SK-MEL-5 (cell line): ENCODE measurements at places on chromosomes 16 and 17. TPM values are rescaled to one million over a fixed set of nuclear protein-coding genes. Genes with fewer than 3 reads are reported as not detected.
A peak's percentile ranks its signal among the peaks of the same experiment; 100 is the strongest.

PRSS21 gene
- not detected in 2 replicates for total RNA-seq

HASPIN gene
- total RNA-seq, result 9.0 and 9.3 TPM in 2 replicates

ZNF469 gene
- total RNA-seq, result not detected in 2 replicates

CCDC154 gene
- total RNA-seq, result 0.40 and 1.0 TPM in 2 replicates

PTGES3L gene
- total RNA-seq, result 0.42 TPM in 1 of 2 replicates, not detected in the other

GRCh38 chr17:17983376-17983775, 10.7 kb downstream of the DRC3 start:
- DNase-seq, result no peak

DNA sequence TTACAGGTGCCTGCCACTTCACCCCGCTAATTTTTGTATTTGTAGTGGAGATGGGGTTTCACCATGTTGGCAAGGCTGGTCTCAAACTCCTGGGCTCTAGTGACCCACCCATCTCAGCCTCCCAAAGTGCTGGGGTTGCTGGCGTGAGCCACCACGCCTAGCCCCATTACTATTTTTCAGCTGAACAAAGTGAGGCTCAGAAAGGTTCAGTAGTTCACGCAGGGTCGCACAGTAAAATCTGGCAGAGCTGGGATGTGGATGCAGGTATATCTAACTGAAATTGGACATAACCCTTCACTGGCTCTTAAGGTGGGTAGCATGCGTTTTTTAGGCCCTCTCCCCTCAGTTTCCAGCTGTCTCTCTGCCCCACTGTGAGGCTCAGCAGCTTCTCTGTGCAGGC, 7.2 kb downstream of the AQP8 start:
- DNase-seq, result no peak

- no peak for DNase-seq
Observed at GRCh38 chr17:29948448-29949215, 7.2 kb downstream of the EFCAB5 start.

DNA sequence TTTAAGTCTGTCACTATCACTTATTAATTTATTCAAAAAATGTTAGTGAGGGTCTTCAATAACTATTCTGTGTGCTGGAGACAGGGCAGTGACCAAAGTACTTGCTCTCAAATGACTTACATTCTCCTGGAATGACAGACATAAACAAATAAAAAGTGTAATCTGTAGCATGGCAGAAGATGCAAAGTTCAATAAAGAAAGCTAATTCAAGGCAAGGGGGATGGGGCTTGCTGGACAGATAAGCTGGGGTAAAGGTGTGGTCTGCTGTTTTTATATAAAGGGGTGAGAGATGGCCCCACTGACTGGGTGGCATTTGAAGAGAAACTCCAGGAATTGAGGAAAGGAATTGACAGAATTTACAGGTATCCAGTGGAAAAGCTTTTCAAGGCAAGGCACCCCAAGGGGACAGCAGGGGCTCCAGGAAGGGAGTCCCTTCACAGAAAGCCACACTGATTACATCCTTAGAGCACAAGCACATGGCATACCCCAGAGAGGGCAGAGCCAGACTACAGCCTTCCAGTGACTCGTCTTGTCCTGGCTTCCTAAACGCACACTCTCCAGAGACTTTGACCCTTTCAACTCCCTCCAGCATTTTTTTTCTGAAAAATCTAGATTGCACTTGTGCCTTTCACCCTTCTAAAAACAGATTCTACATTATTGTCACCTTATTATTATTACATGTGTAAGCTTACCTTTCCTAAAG, 123.7 kb upstream of the HS3ST3A1 start:
- no peak for DNase-seq

GRCh38 chr16:57623251-57624043, 5.0 kb upstream of the ADGRG1 start:
- peak; percentile 97 for DNase-seq

GRCh38 chr17:13031718-13032350, 14.0 kb upstream of the ELAC2 start:
- DNase-seq, result peak; percentile 70

DNA sequence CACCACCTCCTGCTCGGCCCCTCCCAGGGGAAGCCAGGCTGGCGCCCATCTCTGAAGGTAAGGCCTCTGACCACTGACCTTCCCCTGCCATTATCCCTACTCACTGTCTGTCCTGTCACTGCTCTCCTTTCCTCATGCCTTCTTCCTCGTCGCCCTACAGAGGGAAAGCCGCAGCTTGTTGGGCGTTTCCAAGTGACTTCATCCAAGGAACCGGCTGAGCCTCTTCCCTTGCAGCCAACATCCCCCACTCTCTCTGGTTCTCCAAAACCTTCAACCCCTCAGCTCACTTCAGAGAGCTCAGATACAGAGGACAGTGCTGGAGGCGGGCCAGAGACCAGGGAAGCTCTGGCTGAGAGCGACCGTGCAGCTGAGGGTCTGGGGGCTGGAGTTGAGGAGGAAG, 3.0 kb downstream of the COA3 start:
- DNase-seq, result no peak

- no peak for DNase-seq
Observed at GRCh38 chr17:8867361-8867981, at the start of gene PIK3R6. Gene PIK3R6, minus strand, starts transcription at chr17:8867674. Its CDS starts 17,880 bp downstream, at chr17:8849794.

DNA sequence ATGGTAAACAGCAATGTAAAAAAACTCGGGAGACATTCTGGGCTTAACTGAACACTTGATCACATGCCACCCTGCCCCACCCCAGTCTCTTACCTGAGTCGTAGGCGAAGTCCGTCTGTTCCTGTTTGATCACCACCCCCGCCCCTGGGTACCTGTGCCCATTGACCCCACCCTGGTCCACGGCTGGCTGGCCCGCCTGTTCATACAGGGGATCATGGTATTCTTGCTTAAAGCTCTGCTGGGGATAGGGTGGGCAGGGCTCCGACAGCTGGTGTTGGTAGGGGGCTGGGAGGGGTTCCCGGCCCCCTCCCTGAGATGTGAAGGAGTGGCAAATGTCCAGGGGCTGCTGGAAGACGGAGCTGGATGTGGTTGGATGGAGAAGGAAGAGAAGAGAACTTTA, 13.6 kb downstream of the ETV4 start:
- DNase-seq, result no peak

DNA sequence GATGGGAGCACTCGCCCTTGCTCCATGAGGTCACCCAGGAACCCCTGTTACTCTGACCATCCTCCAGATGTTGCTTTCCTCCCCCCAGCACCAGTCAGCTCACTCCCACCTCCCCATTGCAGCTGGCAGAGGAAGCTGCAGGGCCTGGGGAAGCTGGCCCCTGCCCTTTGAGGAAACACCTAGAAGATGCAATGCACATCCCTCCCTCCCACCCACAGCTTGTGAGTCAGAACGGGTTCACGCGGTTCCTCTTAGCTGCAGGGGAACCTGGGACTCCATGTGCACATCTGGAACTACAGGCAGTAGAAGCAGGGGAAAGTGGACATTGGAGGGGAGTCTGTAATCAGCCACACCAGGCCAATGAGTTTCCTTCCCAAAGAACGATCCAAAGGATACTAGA, 96.9 kb downstream of the KATNIP start:
- no peak for DNase-seq

GRCh38 chr16:23254338-23254737, 47.8 kb upstream of the SCNN1B start:
- no peak for DNase-seq

DNA sequence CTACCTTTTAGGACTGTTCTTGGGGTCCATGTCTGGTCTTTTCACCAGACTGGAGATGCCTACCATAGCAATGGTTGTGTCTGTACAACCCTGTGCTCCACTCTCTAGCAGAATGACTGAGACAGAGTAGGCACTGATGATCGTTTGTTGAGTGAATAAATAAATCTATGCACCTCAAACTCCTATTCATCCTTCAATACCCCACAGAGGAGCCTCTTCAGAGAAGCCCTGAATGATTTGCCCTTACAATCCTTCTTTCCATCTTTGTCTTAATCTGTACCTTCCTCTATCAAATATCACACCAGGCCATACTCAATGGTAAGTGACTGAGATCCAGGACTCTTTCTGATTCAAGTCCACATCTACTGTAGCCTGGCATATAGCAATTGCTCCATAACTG, 23.3 kb downstream of the PIMREG start:
- no peak for DNase-seq

DNA sequence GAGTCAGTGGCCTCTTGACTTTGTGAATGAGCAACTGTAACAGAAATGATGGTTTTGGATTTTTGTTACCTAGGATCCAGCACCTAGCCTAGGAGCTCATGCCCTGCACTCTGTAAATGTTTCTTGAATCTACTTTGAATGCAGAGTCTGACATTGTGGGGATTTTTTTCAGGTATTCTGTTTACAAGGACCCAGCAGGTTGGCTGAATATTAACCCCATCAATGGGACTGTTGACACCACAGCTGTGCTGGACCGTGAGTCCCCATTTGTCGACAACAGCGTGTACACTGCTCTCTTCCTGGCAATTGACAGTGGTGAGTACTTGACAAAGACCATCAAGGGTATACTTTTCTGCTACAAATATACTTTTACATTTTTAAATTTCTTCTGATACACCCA, 59.8 kb upstream of the HSBP1 start:
- DNase-seq, result no peak

DNA sequence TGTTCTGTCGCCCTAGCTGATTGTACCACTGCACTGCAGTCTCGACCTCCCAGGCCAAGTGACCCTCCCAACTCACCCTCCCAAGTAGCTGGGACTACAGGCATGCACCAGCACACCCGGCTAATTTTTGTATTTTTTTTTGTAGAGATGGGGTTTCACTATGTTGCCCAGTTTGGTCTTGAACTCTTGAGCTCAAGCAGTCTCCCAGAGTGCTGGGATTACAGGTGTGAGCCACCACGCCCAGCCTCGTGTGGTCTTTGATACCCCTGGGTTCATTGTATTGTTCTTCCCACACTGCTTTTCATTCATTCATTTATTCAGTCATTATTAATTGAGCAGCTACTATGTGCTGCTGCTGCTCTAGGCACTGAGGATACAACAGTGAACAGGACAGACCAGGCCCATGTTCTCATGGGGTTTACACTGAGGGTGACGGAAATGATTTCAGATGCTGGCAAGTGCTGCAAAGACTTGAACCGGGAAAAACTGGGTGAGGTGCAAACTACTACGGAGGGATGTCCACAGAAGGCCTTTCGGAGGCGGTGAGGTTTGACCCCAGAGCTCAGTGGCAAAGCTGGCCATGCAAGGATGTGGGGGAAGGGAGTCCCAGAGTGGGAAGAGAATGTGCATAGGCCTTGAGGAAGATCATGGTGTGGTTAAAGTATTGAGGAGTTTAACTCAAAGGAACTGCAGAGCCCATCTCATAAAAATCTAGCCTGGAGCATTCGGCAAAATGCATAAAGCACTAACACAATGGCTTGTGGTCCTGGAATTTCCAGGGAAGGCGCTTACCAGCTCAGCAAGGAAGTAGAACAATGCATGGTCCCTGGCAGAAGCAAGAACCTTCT, 10.9 kb downstream of the ABCC1 start:
- no peak for DNase-seq

GRCh38 chr17:50834429-50835300, 721 bp upstream of the WFIKKN2 start:
- DNase-seq, result no peak

DNA sequence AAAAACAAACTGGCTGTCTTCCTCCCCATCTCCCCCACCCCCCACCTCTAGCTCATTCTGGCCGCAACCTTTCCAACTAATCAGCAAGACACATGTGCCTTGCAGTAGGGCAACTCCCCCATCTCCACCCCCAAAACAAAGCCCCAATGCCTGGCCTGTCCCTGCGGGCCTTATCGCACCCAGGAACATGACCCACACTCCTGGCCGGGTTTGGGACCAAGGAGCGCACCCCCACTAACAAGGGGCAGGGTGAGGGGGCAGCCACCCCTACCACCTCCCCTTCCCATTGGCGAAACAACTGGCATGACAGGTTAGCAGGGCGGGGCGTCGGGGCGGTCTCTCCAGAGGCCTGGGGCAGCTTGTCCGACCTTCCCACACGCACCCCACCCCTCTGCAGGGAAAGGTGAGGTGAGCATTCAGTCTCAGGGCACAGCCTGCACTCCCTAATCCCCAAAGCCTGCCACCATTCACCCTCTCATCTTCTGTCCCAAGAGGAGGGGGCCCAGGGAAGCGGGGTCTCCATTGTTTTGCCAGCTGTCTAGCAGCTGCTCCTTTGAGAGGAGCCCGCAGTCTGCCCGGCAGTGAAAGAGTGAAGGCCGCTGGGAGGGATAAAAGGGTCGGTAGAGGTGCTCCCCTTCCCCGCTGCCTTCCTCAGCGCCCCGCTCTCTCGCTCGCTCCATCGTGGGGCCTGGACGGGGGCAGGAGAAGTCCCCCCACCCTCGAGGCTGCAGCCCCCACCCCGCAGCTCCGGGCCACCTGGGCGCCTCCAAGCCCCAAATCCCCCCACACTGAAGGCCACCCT, 765 bp downstream of the MYO18A start:
- peak; percentile 42 for DNase-seq

GRCh38 chr17:58576679-58577367, 62.4 kb upstream of the MTMR4 start:
- peak; percentile 50 for DNase-seq

GRCh38 chr17:72393553-72393952, 272.7 kb downstream of the SOX9 start:
- DNase-seq, result no peak

DNA sequence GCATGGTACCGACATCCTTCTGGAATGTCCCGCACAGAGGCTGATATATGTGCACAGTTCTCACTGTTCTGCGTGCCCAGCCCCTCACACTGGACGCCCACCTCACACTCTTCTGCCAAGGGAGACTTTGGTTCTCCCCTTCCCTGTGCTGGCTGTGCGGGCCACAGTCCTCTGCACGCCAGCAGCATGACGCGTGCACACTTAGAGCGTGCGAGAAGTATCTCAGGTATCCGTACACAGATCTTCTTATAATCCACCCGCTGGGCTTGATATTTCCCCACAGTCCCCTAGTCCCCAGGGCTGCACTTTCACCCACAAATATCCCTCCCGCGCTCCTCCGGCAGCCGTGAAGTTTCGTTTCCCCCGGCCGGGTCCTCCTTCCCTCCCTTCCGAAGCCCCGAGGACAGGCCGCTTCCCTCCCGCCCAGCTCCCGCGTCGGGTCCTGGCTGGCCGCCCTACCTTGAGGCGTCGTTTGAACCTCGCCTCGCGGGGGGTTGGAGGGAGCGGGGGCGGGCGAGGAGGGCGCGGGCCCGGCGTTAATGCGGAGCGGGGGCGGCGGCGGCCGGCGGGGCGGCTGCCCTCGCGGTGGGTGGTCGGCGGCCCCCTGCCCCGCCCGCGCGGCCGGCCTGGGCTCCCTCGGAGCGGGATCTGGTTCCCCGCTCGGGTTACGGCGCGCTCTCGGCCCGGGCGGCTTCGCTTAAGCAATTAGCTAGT, 5.0 kb upstream of the FOXF1 start:
- no peak for DNase-seq

DNA sequence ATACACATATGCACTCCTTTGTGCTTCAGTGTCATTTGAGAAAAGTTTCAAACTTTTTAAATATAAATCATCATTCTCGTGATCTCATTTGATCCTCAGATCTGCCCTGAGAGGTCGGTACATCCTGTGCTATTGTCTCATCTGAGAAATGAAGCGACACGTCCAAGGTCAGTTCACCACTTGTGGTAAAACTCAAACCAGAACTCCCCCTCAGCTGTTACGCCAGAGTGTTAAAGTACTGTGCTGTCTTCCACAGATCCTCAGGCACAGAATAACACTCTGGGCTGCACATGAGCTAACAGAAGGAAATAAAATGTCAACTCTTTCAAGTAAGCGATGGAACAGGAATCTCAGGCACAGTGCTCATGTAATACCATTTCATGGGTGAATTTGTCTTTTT, 31.4 kb downstream of the ANKFN1 start:
- DNase-seq, result no peak
